ENCODE measurements at places on chromosomes 5 and 9. TPM values are rescaled to one million over a fixed set of nuclear protein-coding genes. Genes with fewer than 3 reads are reported as not detected.

The ANXA2R gene
- 22.7 TPM for total RNA-seq

The LHX2 gene
- not detected for total RNA-seq

DNA sequence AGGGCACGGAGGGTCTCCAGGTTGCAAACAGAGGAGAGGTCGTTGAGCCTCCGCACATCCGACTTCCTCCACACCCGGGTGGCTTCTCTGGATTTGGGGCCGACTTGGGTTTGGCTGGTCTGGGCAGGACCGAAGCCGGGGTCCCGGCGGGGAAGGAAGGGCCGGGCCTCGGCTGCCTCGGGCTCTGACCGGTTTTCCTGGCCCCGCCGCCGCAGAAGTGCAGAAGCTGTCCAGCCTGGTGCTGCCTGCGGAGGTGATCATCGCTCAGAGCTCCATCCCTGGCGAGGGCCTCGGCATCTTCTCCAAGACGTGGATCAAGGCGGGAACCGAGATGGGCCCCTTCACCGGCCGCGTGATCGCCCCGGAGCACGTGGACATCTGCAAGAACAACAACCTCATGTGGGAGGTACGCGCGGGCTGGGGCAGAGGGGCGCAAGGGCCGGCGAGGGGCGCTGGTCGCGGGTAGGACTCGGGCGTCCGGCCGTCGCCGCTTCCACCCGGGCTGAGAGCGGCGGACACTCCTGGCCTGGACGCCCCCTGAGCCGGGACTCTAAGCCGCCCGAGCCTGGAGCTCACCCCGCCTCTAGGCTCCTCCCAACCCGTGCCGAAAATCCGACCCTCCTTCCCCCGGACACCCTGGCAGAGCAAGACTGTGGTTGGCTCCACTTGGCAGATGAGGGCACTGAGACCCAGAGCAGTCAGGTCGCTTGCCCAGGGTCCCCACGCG is 2.2 kb downstream of the PRDM12 start:
- DNase-seq: no peak

- no peak for DNase-seq
These were observed 752.9 kb downstream of the CDH18 start for GRCh38 chr5:19235101-19235584.

- DNase-seq: peak; percentile 42
These were observed 4.7 kb upstream of the GLRX start for GRCh38 chr5:95826949-95827891.

DNA sequence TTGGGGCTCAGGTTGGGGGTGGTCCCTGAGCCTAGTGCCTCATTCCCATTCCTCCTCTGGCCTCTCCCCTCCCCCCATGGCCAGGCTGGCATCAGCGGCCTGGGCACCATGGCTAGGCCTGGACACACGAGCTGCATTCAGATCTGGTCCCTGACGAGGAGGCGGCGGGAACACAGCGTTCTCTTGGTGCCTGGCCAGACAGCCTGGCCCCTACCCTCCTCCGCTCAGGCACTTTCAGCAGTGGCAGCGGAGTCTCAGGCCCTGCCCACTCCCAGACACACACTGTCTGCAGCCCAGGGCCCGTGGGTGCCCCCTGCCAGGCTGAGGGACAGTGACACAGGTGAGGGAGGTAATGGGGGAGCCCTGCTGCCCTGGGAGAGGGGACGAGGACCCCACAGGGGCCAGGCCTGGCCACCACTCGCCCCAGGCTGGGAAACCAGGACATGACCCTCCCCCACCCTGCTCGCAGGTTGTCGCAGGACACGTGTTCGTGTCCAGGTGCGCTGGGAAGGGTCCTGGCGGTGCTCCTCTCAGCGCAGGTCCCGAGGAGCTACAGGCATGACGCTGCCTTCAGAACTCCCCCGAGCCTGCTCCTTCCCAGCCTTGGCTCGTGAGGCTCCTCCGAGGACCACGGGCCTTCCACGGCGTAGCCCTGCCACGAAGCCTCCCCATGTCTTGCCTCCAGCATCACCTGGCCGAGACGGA is 19.9 kb upstream of the UBAC1 start:
- no peak for DNase-seq

- peak; percentile 34 for DNase-seq
These were observed 502.5 kb upstream of the SEMA6A start for GRCh38 chr5:117077142-117077541.

- DNase-seq: no peak
These were observed 928.3 kb downstream of the NR2F1-AS1 start for GRCh38 chr5:92652756-92653155.

The DOCK2 gene
- total RNA-seq: not detected

DNA sequence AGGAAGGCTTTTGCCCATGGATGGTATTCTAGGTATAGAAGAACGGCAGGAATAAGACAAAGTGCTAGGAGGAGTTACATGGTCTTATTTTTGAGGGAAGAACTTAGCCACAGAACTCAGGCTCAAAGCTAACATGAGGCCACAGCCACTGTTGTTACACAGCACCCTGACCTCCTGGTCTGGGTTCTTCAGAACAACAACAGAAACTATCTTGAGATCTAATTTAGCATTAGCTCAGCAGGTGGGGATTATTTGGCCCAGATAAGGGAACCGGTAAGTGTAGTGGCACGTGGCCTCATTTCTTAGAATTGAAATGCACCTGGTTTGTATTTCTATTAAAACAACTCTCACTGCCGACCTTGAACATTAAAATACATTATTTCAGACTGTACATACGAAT is 1168.7 kb upstream of the SEMA6A start:
- DNase-seq: no peak

The WDR38 gene
- total RNA-seq: not detected

The BTNL3 gene
- total RNA-seq: not detected

- peak; percentile 28 for DNase-seq
These were observed 12.9 kb downstream of the OR2V2 start for GRCh38 chr5:181160152-181160754.

DNA sequence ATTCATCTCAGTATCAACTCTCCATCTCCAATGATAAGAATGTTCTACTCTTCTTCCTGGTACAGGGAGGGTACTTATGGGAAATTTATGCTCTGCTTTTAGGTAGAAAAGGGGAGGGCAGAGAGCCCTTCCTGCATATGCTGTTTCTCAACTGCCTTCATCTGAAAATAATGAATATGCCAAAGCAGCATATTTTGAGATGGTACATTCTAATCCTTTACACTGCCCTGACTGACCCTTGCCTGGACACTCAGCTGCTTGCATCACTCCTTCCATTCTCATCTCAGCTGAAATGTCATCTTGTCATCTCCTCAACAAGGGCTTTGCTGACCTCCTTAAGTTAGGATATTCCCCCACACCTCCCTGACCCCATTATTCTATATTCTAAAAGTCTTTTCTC is 68.5 kb downstream of the ALDH7A1 start:
- DNase-seq: no peak

GRCh38 chr5:180627386-180628120 is 21.8 kb downstream of the FLT4 start:
- DNase-seq: no peak

DNA sequence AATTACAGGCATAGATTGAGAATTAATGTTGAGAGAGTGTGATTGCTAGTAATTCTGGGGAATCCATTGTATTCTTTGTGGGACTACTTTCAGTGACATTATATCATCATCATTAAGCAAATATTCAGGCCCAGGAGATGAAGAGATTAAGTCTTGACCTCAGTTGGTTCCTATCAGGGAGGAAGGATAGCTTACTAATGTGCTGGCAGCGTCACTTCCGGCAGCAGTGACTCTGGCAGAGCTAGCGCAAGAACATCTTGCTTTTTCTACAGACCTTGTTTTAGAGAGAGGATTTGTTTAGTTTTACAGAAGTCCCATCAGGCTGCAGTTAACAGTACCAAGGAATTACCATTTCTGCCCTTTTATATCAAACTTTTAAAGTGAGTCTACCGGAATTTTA is 20.3 kb downstream of the OSTF1 start:
- DNase-seq: no peak

DNA sequence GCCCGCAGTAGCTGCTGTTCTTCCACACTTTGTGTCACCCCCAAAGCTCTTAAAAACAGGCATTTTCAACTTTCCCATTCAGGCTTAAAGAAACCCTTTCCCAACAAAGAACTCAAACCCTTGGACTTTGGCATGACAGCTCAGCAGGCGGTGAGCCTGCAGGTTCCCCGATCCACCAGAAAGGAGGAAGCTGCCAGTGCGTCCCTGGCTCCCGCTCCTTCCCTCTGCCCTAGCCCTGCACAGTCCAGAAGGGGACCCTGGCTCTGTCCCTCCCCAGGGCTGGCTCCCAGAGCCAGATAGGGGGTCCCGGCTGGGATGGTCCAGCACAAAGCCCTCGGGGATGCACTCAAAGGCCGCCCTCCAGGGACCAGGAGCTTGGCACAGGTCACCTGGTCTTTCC is 9.6 kb downstream of the SLC9A3 start:
- no peak for DNase-seq

The UBLCP1 gene
- total RNA-seq: 3.7 TPM

Data from HT-29 (cell line).